ENCODE measurements at places on chromosomes 5 and 9.
A peak's percentile ranks its signal among the peaks of the same experiment; 100 is the strongest.

DNA sequence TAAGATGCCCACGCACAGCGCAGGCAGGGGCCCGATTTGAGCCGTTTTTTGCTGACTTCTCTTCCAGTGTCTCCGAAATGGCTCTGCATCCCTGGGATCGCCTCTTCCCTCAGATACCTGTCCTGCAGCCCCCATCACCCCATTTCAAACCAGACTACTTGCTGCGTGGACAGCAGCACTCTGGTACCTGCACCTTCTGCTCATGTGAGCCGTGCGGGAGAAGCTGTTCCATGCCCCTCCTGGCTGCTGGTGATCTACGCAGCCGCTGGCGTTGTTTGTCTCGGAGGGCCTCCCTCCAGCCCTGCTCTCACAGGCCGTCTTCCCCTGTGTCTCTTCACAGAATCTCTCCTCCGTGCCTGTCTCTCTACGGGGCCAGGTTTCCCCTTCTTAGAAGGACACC, 13.4 kb downstream of the CEP72 start:
- no peak for DNase-seq

GRCh38 chr5:21688655-21689054, 1164.5 kb downstream of the CDH12 start:
- DNase-seq: no peak

- DNase-seq: no peak
Measured at GRCh38 chr5:80711938-80712337, 57.2 kb upstream of the DHFR start.

GRCh38 chr9:130663258-130663976, 977 bp upstream of the PRDM12 start:
- peak; percentile 29 for DNase-seq

GRCh38 chr5:14450018-14450524, 131.5 kb upstream of the OTULINL start:
- DNase-seq: peak; percentile 46

- DNase-seq: no peak
Measured at GRCh38 chr5:167245868-167246267, 1045.6 kb upstream of the WWC1 start.

DNA sequence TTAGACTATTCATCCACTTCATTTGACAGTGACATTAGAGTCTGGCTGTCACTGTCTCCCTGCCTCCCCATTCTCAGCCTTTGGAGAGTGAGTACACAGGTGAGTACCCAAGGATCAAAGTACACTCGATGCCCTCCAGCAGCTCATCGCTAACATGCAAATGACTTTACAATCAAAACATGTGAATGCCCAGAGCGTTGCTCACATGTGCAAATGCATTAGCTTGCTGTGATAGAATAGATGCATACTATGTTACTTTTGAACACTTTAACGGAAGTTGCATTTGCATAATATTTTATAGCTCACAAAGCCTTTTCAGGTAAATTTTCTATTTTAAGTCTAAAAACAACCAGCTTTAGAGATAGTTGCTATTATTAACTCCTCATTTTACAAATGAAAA, 107.6 kb downstream of the SYK start:
- no peak for DNase-seq

- no peak for DNase-seq
Measured at GRCh38 chr9:9521033-9521779, 1091.6 kb downstream of the PTPRD start.

DNA sequence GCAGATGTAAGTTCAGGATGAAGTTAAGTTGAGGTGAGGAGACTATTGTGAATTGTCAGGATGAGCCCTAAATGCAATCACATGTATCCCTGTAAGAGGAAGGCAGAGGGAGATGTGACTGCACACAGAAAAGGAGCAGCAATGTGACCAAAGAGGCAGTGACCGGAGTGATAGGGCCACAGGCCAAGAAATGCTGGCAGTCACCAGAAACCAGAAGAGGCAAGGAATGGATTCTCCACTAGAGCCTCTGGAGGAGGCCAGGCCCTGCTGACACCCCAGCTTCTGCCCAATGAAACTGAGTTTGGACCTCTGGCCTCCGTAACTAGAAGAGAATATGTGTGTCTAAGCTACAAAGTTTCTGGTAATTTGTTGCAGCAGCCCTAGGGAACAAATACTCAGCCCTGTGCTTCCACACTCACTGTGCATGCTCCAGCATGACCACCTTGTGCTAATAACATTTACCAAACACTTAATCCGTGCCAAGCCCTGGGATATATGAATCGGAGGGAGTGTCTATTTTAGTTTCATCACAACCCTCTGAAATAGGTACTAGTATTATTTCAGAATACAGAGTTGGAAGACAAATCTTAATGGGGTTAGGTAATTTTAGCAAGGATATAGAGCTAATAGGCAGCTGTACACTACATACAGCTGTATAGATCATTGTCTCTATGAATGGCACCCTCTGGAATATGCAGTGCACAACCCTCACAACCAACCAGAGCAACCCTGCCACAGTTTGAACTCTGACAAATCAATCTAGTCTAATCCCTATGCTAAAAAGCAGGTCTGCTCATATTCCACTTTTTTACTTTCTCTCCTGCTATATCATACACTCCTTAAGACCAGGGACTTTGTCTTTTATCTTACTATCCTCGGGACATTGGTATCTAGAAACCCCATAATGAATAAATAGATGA, 7.8 kb upstream of the GPX8 start:
- no peak for DNase-seq

GRCh38 chr5:164302533-164303235, 797.3 kb downstream of the MAT2B start:
- no peak for DNase-seq

GRCh38 chr5:160356550-160357347, 13.7 kb downstream of the C1QTNF2 start:
- no peak for DNase-seq

- no peak for DNase-seq
Measured at GRCh38 chr9:13688990-13689600, 409.6 kb upstream of the MPDZ start.

GRCh38 chr9:23700359-23700758, 125.7 kb downstream of the ELAVL2 start:
- no peak for DNase-seq

GRCh38 chr9:101094686-101095085, 66.2 kb downstream of the PLPPR1 start:
- DNase-seq: no peak

DNA sequence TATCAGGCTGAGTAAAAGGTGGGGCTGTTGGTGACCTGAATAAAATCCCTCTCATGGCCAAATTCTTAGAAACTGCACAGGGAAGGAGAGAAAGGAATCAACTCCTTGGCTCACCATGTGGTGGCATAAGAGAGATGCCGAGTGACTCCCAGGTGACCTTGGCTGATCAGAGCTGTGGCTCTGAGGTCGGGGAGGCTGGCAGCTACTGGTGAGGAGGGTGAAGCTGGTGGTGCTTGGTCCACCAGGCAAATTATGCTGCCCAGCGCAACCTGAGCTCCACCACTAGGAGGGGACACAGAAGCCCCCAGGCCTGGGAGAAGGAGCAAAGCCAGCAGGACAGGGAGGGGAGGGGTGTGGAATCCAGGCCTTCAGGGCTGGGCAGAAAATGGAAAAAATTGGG, 111.2 kb upstream of the IL12B start:
- DNase-seq: no peak

DNA sequence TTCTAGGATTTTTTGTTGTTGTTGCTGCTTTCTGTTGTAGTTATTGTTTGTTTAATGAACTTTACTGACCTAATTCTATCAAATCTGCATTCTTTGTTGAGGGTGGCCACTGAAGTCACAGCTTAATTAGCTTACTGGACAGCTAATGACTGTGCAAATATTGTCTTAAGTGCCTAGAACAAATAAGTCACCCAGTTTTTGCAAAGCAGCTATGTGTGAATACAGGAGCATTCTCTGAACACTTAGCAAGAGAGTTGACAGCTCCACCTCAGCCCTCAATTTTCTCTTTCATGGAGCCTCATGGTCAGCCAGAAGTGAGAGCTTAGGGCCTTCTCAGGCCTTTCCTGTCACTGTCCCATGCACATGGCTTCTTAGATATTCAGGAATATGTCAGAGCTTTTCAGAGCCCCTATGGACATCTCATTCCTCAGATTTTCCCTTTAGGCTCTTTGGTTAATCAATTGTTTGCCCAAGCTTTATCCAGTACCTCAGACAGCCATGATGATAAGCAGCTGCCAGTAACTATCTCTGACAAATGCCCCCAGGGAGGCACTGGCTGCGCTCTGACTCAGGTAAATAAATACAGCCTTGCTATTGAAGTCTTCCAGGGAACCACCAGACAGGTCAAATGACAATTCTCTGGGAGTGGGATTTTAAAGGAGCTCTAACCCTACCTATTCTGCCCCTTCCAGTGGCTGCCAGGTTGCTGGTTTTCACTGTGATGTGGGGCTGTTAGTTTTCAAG, 241.4 kb upstream of the IL12B start:
- no peak for DNase-seq

GRCh38 chr5:8829323-8830029, 716.4 kb downstream of the SEMA5A start:
- no peak for DNase-seq

DNA sequence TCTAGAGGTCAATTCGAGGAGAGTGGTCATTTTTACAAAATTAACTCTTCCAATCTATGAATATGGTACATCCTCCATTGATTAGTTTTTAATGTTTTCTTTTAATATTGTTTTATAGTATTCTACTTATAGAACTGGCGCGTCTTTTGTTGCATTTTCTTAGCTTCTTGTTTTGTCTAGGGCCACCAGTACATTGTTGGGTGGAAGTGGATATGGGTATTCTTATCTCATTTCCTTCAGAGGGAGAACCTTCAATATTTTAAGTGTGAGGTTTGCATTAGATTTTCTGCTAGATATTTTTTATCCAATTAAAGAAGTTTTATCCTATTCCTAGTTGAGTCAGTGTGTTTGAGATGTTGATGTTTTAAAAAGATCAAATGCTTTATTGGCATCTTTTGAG, 69.8 kb downstream of the RPS23 start:
- no peak for DNase-seq

- no peak for DNase-seq
Measured at GRCh38 chr5:84382363-84383295, 2.1 kb downstream of the EDIL3 start.

- DNase-seq: no peak
Measured at GRCh38 chr9:22031655-22032411, 22.7 kb upstream of the CDKN2B start.

DNA sequence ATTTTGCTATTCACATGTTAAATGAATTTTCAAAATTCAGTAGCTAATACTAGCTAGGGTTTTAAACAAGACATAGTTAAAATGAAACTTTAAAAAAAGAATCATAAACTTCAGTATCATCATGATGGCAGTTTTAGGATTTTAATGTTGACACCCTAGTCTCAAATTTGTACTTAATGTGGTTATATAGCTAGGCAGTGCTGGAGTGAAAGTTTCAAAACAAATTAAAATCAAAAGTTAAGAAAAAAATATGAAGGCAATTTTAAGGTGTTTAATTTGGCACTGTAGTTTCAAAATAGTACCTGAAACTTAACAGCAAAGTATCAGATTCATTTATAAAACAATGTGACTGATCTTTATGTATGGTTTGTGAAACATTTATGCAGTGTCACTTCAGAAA, 19.3 kb upstream of the CDKN2B start:
- DNase-seq: no peak

DNA sequence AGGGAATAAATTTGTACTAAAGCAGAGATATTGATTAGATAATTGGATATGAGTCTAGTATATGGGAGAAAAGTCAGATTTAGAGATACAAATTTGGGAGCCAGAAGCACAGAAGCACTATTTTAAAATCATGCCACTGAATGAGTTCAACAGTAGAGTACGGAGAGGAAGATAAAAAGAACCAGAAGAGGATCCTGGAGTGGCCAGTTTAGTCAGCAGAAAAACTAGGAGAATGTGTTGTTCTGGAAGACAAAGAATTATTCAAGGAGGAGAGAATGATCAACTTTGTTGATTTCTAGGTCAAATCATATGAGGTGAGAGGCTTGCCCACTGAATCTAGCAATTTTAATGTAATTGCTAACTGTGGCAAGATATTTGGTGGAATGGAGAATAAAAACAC, 67.0 kb downstream of the NIPBL start:
- DNase-seq: no peak

- DNase-seq: no peak
Measured at GRCh38 chr9:26260238-26260637, 582.0 kb upstream of the TUSC1 start.

GRCh38 chr9:91681461-91682305, 258.1 kb upstream of the NFIL3 start:
- DNase-seq: peak; percentile 79

- peak; percentile 93 for DNase-seq
Measured at GRCh38 chr9:127698985-127699670, 7.7 kb upstream of the CFAP157 start.

DNA sequence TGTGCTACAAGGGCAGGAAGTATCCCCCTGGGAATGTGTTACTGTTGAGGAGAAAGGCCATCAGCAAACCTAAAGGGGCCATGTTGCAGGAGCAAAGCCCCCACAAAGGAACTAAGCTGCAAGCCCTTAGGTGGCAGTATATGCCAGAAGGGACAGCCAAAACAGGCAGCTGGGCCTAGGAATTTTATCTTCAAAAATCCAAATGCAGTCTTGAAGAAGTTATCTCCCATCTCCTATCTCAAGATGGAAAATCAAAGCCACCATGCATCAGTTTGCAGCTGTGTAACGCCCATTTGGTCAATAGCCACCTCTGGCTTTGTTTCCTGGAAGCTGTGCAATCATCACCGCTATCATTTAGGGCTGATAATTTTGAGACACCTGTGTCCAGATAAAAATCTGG, 400.3 kb downstream of the ARHGEF28 start:
- DNase-seq: no peak

GRCh38 chr9:72363236-72363635, 1.8 kb downstream of the ZFAND5 start:
- no peak for DNase-seq

GRCh38 chr5:148641735-148642134, 12.6 kb downstream of the HTR4 start:
- no peak for DNase-seq

GRCh38 chr5:6484446-6484845, 35.8 kb downstream of the UBE2QL1 start:
- DNase-seq: no peak

- DNase-seq: no peak
Measured at GRCh38 chr5:167720676-167721260, 570.7 kb upstream of the WWC1 start.

DNA sequence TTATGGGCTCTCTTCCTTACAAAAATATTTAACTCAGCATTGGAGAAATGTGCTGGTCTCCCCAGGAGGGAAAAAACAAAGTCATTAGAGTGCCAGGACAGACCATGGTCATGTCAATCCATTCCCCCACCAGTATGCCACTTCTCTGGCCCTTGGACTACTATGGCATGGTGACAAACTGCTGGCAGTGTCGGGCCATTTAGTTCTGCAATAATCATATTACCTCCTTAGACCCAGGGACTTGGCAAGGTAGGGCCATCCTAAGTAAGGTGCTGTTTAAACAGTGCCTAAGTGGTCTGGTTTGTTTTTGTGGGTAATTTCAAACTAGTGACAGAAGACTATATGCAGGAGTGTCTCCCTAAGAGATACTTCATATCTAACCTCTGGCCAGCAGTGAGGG, 177.8 kb upstream of the STK32A start:
- DNase-seq: no peak

GRCh38 chr5:144017119-144017518, 153.3 kb downstream of the YIPF5 start:
- DNase-seq: no peak

GRCh38 chr9:129889122-129889940, 54.1 kb downstream of the USP20 start:
- DNase-seq: peak; percentile 52
